ENCODE measurements at places on chromosomes 12 and 14.

GRCh38 chr12:89231686-89232085 lies 120.6 kb downstream of the DUSP6 start:
- no peak for DNase-seq

- DNase-seq = no peak
Measured at GRCh38 chr14:94907626-94908261, 137.8 kb upstream of the GSC start.

GRCh38 chr12:53931844-53932581 lies 6.6 kb upstream of the HOXC13 start:
- no peak for DNase-seq

DNA sequence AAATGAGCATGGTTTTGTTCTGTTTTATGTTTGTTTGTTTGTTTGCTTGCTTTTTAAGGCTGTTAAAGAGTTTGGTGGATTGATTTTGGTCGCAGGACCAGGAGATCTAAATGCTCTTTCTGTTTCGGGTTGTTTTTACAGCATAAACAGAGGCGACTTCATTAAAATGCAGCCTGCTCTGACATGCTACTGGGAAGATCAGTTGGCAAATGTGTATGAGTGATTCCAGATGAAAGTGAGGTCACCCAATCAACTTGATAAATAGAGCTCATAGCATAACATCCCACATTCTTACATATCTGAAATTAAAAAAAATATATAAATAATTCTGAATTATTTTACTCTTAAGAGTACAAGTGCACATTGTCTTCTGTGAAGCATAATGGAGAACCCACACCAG lies 947.7 kb downstream of the GALC start:
- no peak for DNase-seq

GRCh38 chr14:97382616-97383226 lies 585.5 kb downstream of the VRK1 start:
- DNase-seq = no peak

DNA sequence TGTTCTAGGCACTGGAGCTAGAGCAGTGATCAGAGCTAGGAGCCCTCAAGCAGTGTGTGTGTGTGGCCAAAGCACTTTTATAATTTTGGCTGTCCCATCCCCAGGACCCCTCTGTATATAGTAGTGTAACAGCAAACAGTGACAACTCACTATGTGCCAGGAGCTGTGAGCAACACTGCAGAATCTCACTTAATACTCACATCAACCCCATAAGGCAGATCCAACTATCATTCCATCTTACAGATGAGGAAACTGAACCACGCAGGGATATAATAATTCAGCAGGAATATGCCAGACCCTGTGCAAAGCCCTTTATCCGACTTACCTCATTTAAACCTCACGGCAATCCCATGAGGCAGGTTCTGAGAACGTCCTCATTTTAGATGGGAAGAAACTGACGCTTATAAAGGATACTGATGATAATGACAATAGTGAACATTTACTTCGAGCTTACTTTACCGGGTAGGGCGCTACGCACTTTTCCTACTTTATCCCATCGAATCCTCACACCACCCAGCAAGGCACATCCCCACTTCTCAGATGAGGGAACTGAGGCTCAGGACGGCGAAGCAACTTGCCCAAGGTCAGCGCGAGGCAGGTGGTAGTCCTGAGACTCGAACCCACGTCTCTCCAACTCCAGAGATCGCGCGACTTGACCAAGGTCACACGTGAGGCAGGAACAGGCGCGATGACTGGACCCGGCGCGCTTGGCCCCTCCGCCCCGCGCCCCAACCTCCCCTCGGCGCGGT lies 687 bp downstream of the RAB35 start:
- peak; percentile 73 for DNase-seq

DNA sequence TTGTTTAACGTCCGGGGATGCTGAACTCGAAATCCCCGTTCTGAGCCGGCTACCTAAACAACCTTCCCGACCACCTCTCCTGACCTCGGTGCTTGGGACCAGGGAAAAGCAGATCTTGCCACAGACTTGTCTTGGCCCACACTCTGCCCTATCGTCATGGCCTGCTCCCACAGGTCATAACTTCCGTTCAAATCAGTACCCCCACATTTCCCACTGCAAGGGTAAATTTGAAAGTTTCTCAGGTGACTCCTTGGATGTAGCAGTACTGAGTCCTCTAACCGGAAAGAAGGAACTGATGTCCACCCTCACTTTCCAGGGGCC lies 612 bp upstream of the RBM23 start:
- DNase-seq = no peak

- DNase-seq = no peak
Measured at GRCh38 chr12:116320791-116321217, 43.3 kb upstream of the MED13L start.

DNA sequence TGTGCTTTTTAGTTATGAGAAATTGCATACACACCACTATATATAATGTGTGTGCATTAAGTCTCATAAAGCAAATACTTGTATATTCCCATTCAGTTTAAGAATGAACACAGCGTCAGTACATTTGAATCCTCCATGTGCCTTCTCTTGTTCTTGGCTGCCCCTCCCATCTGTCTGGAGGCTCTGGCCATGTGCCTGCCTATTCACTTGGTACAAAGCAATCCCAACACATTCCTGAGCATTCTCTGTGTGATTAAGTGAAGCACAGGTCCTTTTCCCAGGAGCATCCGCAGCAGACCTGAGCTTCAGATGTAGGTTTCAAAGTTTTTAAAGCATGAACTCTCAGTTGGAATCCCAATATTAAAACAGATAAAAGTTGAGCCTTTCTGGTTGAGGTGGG lies 58.7 kb downstream of the POLR3B start:
- peak; percentile 87 for DNase-seq

GRCh38 chr12:1579651-1580435 lies 14.5 kb downstream of the FBXL14 start:
- no peak for DNase-seq

- no peak for DNase-seq
Measured at GRCh38 chr12:101782273-101782731, 43.0 kb upstream of the SYCP3 start.

GRCh38 chr12:50686976-50687375 lies 76.9 kb upstream of the ATF1 start:
- DNase-seq = no peak

DNA sequence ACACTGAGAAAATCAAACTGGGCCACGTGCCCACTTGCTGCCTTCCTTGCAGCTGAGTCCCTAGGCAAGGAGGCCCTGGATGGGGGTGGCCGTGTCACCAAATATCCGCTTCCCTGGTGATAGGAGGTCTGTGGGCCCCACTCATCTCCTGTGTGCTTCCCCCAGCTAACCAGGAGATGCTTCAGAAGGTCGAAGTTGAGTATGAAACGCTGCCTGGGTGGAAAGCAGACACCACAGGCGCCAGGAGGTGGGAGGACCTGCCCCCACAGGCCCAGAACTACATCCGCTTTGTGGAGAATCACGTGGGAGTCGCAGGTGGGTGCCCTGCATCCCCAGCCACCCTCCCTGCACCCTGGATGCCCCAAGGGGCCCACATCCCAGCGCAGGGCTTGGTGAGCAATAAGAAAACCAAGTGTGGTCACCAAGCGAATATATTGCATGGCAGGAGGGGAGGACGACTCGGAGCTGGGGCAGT lies 6.8 kb upstream of the SIVA1 start:
- no peak for DNase-seq

DNA sequence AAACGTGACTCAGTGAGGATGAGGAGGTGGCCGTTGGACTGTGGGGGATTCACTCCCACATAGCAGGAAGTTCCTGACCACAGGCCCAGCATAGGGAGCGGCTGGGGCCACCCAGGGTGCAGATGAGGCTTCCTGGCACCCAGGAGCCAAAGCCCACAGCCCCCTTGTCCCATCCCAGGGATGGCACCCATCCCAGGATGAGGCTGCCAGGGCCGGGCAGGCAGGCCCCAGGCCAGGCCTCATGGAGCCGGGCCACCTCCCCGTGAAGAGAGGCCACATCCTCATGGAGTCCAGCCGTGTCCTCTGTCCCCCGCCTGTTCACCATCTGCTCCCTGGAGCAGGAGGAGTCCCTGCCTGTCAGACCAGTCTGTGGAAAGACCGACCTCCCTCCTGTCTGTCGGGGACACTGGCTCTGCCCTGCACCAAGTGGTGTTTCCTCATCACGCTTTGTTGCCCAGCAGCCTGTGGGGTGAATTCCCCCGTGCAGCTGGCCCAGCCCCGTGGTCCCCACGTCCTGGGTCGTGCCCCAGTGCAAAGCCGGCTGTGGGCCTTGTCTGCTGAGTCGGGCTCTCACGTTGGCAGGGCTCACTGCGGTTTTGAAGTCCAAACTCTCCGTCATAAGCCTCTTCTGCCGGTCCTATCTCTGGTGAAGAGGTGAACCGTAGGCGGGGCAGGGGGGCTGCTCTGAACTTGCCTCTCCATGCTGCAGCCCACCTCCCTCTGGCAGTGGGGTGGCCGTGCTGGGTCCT lies 24.5 kb downstream of the MMP17 start:
- no peak for DNase-seq

DNA sequence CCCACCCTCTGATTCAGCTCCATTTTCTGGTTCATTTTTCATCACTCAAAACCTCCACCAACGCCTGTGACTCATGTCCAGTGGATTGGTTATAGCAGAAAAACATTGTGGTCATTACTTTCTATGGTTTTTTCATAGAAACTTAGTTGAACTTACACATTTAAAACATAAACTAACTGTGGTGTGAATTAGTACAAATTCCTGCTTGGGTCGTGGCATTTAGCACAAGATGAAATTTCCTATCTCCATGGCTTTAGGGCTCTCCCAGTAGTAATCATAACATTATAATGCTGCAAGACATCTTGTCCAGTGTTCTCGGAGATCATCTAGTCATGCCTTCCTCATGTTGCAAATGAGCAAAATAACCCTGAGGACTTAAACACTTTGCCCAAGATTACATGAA lies 7.1 kb downstream of the RNASE7 start:
- DNase-seq = no peak

DNA sequence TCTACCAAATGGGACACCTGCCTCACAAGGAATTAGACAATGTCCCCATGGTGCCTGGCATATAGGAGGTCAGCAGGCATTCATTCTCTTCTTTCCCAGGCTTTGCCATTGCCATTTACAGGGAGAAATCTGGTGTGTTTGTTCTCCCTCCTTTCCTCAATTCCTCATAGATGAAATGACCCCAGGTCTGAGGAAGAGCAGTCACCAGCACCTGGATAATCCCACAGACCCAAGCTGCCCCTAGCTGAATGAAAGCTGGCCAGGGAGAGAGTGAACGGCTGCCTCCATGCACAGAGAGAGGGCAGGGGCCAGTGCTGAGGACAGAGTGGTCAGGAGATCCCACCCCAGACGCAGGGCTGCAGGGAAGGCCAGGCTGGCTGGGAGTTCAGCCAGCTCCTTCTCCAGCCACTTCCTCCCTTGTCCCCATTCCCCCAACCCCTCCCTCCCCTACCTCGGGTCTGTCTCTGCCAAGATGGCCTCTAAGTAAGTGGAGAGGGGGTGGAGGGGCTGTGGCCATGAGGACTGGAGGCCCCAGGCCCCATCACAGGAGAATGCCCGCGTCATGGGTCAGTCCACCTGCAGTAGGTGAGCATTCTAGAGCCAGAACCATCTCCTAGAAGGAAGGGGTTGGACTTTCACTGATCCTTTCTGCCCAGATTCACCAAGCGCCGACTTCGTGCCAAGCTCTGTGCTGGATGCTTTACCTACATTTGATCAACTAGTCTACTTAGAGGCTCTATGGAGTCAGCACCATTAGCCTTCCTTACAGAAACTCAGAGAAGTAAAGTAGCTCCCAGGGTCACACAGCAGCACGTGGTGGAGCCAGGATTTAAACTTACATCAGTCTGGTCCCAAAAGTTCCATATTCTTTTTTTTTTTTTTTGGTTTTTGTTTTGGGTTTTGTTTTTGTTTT lies 2.0 kb upstream of the KRT4 start:
- DNase-seq = no peak

- DNase-seq = peak; percentile 15
Measured at GRCh38 chr14:30573226-30573814, 14.4 kb downstream of the G2E3 start.

- no peak for DNase-seq
Measured at GRCh38 chr12:75805905-75806304, 225.7 kb downstream of the PHLDA1 start.

DNA sequence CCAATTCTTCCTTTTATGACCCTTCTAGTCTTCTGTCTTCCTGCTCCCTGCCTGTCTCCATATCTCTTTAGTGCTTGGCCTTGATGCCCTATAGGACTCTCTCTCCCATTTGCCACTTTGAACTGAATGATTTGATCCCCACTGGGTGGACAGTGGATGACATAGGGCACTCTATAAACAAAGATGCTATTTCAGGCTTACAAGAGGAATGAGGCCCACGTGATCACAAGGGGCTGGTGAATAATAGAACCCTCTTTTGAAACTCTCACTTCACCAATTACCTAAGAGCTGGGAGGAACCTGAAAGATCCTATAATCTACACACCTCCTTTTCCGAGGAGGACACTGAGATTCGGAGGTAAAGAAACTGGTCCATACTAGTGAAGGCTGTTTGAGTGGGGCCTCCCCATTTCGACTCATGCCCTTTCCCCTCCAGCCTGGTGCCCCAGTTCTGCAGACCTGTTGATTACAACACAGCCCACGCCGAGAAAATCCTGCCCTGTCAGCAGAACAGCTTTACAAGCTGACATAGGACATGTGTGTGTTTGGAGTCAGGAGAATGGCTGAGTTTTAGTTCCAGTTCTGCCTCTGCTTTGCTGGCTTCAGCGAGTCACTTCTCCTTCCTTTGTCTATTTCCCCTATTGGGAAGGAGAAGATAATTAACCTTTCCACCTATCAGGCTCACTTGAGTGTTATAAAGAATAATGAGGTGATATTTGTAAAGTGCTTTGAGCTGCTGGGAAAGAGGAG lies 400.3 kb downstream of the ZFP36L1 start:
- DNase-seq = no peak

DNA sequence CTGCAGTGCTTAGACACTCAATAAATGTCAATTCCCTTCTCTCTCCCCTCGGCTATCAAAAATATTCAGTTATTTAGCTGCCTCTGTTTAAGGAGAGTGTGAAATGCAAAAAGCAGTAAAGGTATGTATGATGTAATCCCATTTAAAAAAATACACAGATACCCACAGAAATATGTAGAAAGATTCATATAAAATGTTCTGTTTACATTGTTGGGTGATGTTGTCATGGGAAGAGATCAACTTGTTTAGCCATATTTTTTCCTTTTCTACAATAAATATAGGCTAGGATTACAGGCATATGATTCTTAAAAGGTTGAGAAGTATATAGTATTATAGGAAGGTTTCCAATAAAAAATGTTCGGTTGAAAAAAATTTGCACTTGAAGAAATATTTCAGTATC lies 7.8 kb downstream of the PPP2R3C start:
- no peak for DNase-seq

DNA sequence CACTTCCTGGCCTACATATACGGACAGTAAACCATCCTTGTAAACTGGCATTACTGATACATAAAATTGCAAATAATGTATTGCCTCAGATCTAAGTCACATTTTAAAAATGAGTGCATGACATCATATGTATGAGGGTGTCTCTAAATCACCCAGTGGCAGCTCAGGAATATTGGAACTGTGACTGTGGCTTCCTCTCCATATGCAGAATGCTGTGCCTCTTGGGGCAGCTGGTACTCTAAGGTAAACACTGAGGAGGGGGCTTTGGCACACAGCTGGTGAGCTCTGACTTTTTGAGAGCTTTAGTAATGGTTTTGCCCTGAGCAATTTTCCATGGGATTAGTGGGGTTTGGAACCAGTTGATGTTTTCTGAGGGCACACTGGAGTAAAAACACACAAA lies 263.7 kb downstream of the BMP4 start:
- DNase-seq = no peak

GRCh38 chr14:38556252-38556651 lies 300.4 kb upstream of the CLEC14A start:
- no peak for DNase-seq

- peak; percentile 90 for DNase-seq
Measured at GRCh38 chr12:71865166-71865713, 25.7 kb downstream of the TBC1D15 start.

GRCh38 chr12:50411051-50411660 lies 10.5 kb downstream of the LARP4 start:
- DNase-seq = no peak
